ENCODE measurements at places on chromosomes 4 and X. TPM values are rescaled to one million over a fixed set of nuclear protein-coding genes. Genes with fewer than 3 reads are reported as not detected.

DNA sequence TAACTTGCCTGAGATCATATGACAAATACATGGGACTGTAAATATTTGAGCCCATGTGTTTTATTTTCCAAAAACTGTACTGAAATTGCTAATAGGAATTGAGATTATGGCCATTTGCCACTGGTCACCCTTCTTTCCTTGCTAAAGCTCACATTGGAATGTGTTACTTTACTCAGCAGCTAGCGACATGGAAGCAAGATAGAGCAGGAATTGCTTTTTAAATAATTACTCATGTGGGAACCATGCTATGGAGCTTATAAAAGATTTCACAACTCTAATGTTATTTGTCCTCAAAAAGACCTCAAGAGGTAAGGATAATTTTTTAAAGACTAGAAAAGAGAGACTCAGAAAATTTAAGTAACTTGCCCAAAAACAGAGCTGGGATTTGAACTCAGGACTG is 48.8 kb upstream of the AFAP1 start:
- no peak for DNase-seq

EFHC2 gene
- total RNA-seq: not detected

DNA sequence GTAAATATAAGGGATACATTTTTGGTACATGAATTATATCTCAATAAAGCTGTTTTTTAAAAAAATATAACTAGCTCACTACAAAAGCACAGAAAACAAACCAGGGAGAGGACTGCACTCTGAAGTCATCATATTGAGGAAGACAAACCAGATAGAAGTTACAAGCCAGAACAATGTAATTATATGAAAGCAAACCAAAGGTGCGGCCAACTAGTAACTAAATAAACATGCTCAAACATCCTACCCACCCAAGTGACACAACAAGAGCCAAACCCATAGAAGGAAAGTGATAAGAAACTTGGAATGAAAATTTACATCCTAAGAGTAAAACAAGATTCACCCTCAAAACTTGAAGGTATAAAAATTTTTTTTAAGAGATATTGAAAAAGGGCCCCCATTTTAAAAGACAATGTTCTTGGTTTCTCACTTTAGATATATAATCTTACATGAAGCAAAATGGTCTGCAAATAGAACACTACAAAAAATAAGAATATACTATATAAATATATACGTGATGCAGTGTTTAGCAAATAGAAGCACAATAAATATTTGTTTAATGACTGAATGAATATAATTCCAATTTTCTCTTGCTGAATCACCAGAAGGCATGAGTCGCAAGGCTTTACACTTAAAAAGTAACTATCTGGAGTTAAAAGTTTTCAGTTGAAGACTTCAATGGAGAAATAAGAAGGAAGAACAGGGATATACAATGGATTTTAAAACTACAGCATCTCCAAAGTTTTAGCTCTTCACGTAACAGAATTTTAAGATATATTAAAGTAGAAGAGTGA is 4.0 kb upstream of the SH3D19 start:
- DNase-seq: no peak

DNA sequence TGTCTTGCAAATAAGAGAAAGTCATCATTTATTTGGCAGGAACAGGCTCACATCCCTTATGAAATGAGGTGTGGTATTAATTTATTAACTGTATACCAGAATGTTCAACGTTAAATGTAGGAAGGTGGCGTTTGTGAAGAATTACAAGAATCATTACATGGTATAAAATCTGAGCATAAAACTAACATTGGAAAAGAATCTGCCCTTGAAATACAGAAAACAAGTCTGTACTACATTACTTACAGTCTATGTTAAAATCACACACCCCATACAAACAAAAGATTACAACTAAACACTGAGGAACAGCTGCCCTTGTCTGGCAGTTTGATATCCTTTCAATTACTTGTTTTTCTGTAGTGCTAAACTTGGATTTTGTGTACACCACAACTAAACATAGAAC is 131.1 kb downstream of the DCHS2 start:
- no peak for DNase-seq

DNA sequence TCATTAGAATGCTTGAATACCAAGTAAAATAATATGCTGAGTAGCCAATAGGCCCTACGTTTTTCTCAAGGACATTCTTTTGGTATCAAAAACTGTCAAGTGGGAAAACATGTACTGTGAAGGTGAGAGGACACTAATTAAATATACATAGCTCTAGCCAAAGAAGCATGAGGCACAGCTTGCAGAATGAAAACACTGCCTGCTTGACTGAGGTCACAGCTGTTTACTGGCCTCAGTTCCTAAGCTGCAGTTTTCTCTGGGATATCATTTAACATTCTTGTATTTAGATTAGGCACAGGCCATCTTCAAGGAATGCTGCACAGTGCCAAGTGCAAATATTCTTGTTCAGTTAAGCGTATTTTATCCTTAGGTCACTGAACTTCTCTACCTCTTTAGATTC is 78.6 kb downstream of the NAP1L3 start:
- no peak for DNase-seq

DNA sequence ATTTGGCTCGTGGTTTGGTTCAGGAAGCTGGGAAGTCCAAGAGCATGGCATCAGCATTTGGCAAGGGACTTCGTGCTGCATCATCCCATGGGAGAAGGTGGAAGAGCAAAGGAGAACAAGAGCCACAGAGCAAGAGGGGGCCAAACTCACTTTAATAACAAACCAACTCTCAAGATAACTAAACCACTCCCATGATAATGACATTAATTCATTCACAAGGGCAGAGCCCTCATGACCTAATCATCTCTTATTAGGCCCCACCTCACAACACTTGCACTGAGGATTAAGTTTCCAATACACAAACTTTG is 113.4 kb upstream of the ATXN3L start:
- DNase-seq: no peak

Data from thoracic aorta (tissue), 2 donors.